ENCODE measurements at places on chromosomes 2 and 18.

DNA sequence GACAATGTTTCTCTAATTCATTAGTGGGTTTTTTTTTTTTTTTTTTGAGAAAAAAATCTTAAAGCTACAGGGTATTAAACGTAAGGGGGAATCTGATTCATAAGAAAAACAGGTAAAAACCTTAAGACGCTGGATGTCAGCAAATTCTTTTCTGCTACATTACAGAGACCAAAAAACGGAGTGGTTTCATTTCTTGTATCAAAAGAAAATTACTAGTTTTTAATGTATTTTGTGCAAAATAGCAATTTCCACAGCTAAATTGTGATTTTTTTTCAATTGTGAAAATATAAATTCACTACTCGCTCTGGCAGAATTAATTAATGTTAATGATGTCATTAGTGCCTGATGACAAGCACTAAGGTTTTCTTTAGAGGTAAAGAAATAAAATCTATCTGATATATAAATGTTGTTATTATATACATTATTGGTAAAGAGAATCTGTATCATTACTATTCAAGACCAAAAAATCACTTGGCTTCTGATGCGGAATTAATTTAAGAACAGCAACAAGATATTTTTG, 9.9 kb downstream of the OTX1 start:
- no peak for DNase-seq

- no peak for DNase-seq
Measured at GRCh38 chr2:163471947-163472346, 263.9 kb downstream of the FIGN start.

DNA sequence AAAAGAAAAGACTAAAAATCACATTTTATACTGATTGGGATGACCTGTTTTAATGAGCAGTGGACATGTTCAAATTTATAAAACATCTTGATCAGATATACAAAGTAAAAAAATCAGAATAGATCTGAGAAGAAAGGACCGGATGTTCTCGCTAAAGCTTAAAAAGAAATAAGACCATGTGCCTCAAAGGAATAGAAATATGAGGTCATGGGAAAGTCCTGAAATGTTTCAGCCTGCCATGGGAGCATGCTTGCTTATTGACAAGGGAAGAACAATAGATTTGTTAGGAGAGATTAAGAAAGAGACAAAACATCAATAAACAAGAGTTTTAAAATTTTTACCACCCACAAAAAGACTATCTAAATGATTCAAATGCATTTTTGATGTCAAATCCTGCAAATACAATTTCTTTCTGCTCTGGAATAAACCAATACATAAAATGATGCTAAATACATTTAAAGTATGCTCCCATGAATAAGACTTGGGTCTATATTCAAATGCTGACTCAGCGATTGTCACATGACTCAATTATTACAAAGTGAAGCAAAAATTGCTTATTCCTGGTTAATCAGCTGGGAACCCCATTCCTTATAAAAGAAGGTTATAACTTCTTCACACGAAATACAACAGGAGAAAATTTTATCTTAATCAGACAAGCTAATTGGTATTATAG, 633.9 kb upstream of the PKDCC start:
- no peak for DNase-seq

DNA sequence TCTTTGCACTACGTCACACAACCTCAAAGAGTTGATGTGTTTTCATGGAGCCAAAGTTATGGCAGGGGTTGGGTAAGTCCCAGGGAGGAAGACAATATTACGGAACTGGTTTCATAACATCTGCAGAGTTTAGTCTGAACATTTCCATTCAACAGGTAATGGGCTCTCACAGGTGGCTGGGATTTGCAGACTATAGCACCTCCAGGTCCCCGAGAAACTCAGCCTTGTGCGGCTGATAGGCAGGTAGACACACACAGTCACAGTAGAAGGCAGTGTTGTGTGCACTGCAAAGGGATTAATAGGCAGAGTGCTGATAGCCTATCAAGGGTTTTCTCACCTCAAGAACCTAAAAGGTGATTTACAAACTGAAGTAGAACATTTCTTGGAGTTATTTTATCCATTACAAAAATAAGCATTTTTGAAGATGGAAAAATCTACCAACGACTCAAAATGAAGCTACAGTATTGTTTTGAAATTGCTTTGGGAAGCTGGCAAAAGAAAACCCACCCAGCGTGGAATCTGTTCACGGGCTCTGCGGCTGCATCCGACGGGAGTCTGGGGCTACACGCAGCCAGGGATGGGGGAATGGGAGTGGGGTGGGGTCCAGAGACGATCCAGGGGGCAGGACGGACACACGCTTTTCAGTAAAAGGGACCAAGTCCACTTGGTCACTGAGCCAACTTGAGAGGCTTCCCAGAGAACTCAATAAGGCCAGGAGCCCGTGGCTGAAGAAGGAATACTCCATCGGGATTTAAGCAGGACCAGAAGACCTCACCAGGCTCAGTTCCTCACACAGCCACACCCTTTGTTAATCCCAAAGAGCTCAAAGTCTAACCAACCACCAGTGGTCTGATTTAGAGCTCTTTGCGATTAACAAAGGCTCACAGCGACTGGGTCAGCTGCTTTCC, 82.9 kb downstream of the CHRNA1 start:
- DNase-seq: no peak

- no peak for DNase-seq
Measured at GRCh38 chr2:181632733-181633401, 24.0 kb downstream of the CERKL start.
